Cortex of kidney (tissue), 1 donor: ENCODE measurements at places on chromosomes 13 and 19.

- no peak for DNase-seq
Observed at GRCh38 chr13:113411216-113412023, 41.9 kb downstream of the ADPRHL1 start.

DNA sequence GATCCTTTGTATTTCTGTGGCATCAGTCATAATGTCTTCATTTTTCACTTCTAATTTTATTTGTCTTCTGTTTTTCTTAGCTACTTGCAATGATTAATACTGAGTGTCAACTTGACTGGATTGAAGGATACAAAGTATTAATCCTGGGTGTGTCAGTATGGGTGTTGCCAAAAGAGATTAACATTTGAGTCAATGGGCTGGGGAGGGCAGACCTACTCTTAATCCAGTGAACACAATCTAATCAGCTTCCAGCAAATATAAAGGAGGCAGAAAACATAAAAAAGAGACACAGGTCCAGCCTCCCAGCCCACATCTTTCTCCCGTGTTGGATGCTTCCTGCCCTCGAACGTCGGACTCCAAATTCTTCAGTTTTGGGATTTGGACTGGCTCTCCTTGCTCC lies 640.9 kb upstream of the MIR17HG start:
- DNase-seq: no peak

GRCh38 chr19:6693681-6694080 lies 23.7 kb upstream of the TNFSF14 start:
- DNase-seq: no peak

DNA sequence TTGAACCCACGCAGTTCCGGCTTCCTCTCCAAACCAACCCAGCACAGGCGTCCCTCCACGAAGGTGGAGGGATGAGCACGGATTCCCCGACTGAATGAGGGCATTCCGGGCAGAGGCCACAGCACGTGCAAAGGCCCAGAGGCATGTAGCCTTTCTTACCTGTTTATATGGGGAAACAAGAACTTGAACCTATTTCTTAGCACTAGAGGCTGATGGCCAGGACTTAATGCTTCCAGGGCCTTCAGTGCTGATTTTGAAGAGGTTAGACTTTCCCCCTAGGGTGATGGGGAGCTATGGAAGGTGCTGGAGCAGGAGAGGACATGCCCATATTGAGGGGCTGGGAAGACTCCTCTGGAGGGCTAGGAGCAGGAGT lies 2.0 kb downstream of the MAST3 start:
- DNase-seq: no peak
